Smooth muscle cell of the umbilical artery (primary cell): ENCODE measurements at places on chromosomes 7 and 10. TPM values are rescaled to one million over a fixed set of nuclear protein-coding genes. Genes with fewer than 3 reads are reported as not detected.

The EEF1AKMT2 gene
- 16.3 and 22.2 TPM in 2 replicates for total RNA-seq

The GTPBP4 gene
- total RNA-seq = 35.6 and 74.2 TPM in 2 replicates

The MOGAT3 gene
- total RNA-seq = not detected in 2 replicates

The WEE2 gene
- total RNA-seq = not detected in 2 replicates

The ADRB1 gene
- not detected in 2 replicates for total RNA-seq

The GIMAP8 gene
- total RNA-seq = under 0.01 TPM in 1 of 2 replicates, not detected in the other

The NYAP1 gene
- 0.83 and 1.2 TPM in 2 replicates for total RNA-seq

The KLF14 gene
- under 0.01 TPM in 1 of 2 replicates, not detected in the other for total RNA-seq

The GLRX3 gene
- 67.4 and 101 TPM in 2 replicates for total RNA-seq

The NANOS1 gene
- total RNA-seq = 0.23 and 0.30 TPM in 2 replicates

The PNLIPRP3 gene
- not detected in 2 replicates for total RNA-seq

The FAM200A gene
- 6.2 and 7.2 TPM in 2 replicates for total RNA-seq
